AG09319 (cell line): ENCODE measurements at places on chromosomes 6 and 20.

- DNase-seq: no peak
Observed at GRCh38 chr6:15843764-15844163, 180.9 kb upstream of the DTNBP1 start.

GRCh38 chr20:36237477-36237876, 1.2 kb downstream of the AAR2 start:
- DNase-seq: no peak

DNA sequence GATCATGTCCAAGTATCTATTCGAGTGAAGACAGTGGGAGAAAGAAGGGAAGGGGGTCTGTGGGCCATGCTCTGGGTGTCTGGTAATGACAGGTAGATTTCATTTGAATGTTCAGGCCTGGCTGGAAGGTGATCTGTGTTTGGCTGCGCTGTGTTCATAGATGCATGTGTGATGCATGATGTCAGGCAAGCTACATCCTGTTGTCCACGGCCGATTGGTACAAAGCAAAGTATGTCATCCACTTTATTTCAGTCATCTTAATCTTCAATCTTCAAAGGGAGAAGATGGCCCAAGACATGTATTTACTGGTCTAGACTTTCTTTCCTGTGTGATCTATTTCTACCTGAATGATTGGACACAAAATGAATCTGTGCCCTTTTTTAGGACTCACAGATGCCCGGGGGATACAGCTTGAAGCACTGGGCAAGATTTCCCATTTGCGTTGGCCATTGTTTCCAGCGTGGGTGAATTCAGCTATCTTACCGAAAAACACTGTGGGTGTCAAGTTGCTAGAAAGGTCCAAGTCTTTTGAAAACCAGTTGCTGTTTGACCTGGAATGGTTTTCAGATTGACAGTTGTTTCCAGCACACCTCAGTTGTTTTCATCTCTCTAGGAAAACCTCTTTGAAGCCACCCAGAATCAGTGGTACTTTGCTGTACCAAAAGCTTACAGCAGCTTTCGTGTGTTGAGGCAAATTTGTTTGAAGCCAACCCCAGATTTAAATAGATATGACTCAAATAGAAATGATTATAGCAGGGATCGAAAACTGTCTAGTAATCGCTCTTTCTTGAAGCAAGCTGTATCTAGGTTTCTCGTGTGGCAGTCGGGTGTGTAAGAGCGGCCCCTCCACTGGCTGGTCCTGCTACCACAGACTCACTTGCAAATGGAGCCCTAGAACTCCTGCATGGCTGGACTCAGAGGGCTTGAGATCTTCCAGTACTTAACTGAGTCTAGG, 27.2 kb downstream of the DUSP22 start:
- no peak for DNase-seq

DNA sequence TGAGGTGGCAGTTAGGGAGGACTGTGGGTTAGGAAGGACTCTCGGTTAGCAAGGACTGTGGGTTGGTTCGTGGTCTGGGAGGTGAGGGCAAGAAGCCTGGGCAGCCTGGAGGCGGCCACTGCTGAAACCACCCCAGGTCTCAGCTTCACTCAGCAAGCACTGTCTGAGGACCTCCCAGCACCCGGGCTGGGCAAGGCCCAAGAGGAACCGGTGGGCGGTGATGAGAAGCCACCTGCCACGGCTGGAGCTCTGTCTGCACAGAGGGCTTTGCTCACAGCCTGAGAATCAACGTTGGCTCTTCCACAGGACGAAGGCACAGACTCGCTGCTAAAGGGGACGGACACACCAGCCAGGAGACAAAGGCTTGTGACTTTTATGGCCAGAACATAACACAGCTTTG, 69.3 kb downstream of the DACT2 start:
- DNase-seq: no peak

- no peak for DNase-seq
Observed at GRCh38 chr6:37116326-37116725, 53.6 kb upstream of the PIM1 start.

DNA sequence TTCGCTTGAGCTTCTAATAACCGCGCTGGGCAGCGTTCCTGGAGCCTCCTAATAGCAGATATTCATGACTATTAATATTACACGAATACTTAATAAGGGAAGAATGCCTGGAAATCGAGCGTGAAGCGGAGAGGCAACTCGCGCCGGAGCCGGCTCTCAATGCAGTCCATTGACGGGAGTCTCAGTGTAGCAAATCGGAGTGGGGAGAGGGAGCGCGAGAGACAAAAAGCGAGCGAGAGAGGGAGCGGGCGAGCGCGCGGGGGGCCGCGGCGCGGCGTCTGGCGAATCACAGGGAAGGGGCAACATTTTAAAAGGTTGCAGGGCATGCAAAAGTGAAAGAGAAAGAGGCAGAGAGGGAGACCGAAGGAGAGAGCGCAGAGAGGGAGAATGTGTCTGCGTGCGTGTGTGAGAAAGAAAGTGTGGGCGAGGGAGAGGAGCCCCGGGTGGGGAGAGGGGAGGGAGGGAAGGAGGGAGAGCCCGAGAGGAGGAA, 2.9 kb downstream of the TFAP2A start:
- peak; percentile 89 for DNase-seq

DNA sequence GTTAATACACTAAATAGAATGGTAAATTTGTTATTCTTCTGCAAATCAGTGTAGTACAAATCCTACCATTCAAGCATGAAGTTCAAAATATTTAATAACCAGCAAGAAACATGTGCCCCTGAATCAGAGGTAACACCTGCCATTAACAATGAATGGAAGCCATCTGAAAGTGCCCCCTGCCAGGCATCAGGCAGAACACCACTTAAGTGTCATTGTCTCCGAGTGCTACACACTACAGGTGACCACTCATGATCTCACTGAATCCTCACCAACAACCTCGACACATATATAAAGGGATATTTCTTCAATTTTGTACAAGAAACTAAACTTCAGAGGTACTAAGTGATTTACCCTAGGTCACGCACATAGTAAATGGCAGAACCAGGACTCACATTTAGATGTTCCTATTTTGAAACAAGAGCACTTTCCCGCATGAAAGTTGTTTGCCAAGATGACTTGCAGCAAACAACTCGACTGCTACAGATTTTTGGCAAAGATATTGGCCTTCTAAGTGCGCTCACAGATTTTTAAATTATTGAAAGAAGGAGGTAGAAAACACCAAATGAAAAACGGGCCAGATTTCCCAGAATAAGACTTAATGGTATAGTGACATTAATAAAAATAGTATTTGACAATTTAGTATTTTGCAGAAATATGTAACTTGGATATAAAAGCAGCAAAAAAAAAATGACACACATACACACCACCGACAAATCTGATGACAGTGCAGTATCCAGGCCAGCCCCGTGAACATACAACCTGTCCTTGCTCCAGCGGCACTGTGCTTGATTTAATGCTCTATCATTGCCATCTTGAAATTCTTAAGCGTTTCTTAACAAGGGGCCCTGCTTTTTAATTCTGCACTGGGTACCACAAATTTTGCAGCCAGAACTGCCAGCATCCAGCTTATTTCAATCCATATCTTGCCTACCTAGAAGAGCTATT, 274.5 kb downstream of the ALDH8A1 start:
- no peak for DNase-seq

DNA sequence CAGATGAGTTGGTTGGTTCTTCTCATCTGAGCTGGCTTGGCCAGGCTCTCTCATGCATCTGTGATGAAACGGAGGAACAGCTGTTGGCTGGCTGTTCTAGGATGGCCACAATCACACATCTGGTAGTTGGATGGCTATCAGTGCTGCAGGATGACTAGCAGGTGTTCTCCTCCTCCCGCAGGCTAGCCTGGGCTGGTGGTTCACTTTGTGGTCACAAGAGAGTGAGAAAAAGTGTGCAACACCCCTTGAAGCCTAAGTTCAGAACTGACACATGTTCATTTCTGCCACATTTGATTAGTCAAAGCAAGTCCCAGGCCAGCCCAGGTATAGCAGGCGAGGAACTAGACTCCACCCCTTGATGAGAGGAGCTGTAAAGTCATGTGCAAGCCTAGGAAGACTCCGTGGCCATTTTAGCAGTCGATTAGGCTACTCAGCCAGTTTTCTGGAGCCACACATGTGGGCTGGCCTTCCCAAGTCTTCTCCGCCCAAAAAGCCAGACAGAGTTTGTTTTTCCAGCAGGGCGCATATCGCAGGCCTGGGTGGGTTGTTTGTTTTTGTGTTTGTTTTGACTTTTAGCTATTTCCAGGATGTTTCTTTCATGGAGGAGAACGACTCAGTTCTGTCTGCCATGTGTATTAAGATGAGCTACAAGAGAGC, 120.8 kb downstream of the ISM1 start:
- DNase-seq: no peak

GRCh38 chr6:80642452-80642851, 536.0 kb downstream of the BCKDHB start:
- no peak for DNase-seq

DNA sequence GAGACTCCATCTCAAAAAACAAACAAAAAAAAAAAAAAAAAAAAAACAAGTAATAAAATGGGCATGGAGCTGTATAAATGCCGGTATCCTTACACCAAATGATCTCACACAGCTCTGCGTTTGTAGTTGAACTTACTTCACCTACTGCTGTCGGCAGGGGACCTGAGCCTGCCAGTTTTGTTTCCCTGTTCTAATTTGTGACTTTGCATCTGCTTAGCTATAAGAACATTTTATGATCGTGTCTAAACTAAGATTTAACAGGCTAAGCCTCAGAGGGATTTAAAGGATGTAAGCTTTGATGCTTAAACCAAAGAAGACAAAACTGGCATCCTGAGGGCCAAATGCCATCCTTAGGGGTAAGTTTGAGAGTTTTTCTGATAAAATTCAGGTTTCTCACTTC, 58.7 kb downstream of the GCNT2 start:
- no peak for DNase-seq

DNA sequence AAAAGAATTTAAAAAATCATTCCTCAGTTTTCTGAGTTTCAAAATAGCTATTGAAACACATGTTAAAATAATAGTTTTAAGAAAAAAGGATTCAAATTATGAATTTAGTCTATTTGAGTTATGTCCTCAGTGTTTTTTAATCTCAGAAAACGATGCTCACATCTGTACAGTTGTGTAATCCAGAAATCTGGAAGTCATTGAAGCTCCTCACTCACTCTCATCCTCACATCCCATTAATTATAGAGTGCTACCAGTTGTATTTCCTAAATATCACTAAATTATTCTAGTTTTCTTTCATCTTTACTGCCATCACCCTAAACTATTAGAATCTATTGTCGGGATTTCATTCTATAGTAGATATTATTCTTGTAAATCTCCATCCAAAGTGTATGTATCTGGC, 234.7 kb upstream of the RIMS1 start:
- no peak for DNase-seq

DNA sequence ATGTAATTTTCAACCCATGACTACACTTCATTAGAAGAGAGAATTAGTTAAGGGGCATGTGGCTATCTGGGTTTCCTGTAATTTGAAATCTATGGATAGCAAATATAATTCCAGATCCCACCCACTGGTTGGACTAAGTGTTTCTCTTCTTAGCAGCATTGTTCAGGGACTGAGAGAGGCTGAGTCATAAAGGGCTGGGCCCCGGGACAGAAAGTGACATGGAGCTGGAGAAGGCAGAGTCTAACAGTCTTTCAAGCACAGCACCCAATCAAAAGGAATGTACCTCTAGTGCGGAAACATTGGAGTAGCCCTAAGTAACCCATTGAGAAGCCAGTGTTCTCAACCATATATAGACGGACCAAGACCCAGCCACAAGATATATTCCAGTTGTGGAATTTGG, 363.9 kb downstream of the DHX35 start:
- DNase-seq: no peak

GRCh38 chr6:43992126-43992663, 135.1 kb downstream of the MRPL14 start:
- DNase-seq: no peak

DNA sequence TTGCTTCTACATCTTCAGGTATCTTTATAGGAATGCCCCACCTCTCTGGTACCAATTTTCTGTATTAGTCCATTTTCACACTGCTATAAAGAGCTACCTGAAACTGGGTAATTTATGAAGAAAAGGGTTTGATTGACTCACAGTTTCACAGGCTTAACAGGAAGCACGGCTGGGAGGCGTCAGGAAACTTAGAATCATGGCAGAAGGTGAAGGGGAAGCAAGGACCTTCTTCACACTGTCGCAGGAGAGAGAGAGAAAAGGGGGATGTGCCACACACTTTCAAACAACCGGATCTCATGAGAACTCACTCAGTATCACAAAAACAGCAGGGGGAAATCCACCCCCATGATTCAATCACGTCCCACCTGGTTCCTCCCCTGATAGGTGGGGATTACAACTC, 24.4 kb upstream of the LY86 start:
- DNase-seq: no peak

DNA sequence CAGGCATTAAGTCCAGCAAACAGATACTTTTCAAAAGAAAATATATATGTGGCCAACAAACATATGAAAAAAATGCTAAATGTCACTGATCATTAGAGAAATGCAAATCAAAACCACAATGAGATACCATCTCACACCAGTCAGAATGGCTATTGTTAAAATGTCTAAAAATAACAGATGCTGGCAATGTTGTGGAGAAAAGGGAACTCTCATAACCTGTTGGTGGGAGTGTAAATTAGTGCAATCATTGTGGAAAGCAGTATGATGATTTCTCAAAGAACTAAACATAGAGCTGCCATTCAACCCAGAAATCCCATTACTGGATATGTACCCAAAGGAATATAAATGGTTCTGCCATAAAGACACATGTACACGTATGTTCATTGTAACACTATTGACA, 20.6 kb downstream of the KCNQ5 start:
- DNase-seq: no peak

GRCh38 chr6:106558364-106558763, 70.9 kb downstream of the RTN4IP1 start:
- no peak for DNase-seq

GRCh38 chr20:54368570-54368969, 106.8 kb upstream of the DOK5 start:
- no peak for DNase-seq

DNA sequence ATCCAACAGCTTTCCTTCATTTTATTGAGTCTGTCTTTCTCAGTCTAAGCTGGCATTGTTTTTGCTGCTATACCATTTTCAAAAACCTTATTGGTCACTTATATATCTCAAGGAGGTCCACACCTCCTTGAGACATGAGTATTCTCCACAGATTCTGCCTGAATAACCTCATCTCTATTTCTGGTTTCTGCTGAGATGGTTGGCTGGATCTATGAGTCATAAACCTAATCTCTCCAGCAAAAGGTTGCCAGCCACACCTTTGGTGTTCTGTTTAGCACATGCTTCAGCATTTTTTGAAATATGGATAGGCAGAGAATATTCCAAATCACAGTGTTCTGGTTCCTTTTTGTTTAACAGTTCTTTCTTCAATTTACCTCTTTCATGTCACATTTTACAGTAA, 40.8 kb upstream of the TMEM244 start:
- no peak for DNase-seq
